SK-N-SH (cell line): ENCODE measurements at places on chromosomes 5 and 9.
A peak's percentile ranks its signal among the peaks of the same experiment; 100 is the strongest.

DNA sequence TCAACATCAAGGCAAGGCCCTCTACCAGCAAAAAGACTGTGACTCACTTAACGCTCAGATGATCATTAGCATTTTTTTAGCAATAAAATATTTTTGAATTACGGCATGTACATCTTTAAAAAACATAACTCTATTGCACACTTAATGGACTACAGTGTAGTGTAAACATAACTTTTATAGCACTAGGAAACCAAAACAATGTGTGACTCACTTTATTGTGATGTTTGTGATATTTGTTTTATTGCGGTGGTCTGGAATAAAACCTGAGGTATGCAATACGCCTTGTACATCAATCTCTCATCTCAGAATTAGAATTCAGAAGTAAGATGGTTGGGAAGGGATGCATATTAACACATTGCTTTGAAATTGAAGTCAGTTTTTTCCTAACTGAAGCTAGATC, 106.9 kb upstream of the PTCH1 start:
- DNase-seq, result no peak

GRCh38 chr9:107288701-107289100, 5.6 kb downstream of the RAD23B start:
- no peak for DNase-seq

- no peak for DNase-seq
Measured at GRCh38 chr5:172635038-172635437, 6.0 kb upstream of the NEURL1B start.

DNA sequence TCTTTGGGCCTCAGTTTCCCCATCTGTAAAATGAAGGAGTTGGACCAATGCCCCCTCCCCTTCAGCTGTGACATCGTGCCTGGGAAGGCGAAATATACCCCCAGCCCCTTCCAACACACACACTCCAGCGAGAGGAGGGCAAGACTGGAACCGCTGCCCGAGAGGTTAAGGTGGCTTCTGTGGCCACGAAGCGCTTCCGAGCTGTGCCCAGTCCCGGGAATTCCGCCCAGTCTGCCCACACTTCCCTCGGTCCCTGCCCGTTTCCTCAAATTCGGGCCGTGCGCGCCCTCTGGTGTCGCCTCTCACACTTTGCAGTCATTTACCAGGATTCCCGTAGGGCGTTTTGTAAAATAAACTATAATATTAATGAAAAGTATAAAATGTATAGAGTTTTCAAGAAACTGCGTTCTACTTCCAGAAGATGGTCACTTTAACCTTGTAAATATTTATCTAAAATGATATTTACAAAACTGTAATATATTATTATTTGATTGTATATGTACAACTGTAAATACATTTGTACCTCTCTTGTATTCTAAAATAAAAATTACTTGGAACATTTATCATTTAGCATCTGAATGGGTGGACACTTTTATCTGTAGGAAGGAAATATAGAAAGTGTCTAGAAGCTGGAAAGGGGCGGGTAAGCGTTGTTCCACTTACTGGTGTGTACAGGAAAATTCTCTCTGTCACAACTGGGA, 11.0 kb upstream of the EXOSC2 start:
- peak; percentile 89 for DNase-seq

DNA sequence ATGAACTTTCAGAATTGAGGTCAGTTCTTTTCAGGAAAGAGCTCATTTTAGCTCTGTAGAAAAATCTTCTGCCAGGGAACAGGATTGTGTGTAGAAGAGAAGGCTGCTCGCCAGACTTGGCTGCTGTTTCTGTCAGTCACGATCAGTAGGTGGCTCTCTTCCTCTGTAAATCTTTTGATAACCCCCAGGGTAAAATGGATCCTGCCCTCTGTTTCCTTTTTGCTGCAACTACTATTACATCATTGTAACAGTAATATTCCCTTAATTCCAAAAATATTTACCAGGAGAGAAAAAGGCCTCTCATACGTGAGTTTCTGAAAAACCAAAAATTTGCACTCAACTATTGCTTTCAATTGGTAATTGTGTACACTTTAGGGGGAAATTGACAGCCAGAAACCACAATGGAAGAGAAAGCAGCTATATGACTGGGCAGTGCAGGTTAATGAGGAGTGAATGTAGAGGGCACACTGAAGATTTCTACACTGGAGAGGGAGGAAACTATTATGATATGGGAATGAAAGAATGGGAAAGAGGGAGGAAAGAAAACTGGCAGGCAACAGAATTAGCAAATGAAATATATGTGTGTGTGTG, 12.3 kb downstream of the IFNA21 start:
- DNase-seq, result peak; percentile 28
